ENCODE measurements at places on chromosomes 12 and 14. TPM values are rescaled to one million over a fixed set of nuclear protein-coding genes. Genes with fewer than 3 reads are reported as not detected.

GRCh38 chr12:49033611-49034285 lies 15.2 kb upstream of the PRKAG1 start:
- H3K4me1 ChIP-seq = no peaks in the 10 kb centered on the region
- H3K27ac ChIP-seq = no peak overlapping the region
- no peak for DNase-seq
- no peaks in the 10 kb centered on the region for H3K27me3 ChIP-seq

GRCh38 chr14:31560759-31561154 lies 447 bp upstream of the NUBPL start:
- no peaks in the 10 kb centered on the region for H3K4me1 ChIP-seq
- H3K4me3 ChIP-seq = peak overlapping the region; percentile 90
- peak overlapping the region; percentile 78 for H3K27ac ChIP-seq
- no peaks in the 10 kb centered on the region for H3K27me3 ChIP-seq

- H3K36me3 ChIP-seq = peaks cover 33% of the 10 kb centered on the region
- H3K4me3 ChIP-seq = no peak overlapping the region
- no peak for DNase-seq
- H3K4me1 ChIP-seq = peaks cover 57% of the 10 kb centered on the region
Observed at GRCh38 chr12:109466821-109467220, 10.3 kb downstream of the KCTD10 start.

DNA sequence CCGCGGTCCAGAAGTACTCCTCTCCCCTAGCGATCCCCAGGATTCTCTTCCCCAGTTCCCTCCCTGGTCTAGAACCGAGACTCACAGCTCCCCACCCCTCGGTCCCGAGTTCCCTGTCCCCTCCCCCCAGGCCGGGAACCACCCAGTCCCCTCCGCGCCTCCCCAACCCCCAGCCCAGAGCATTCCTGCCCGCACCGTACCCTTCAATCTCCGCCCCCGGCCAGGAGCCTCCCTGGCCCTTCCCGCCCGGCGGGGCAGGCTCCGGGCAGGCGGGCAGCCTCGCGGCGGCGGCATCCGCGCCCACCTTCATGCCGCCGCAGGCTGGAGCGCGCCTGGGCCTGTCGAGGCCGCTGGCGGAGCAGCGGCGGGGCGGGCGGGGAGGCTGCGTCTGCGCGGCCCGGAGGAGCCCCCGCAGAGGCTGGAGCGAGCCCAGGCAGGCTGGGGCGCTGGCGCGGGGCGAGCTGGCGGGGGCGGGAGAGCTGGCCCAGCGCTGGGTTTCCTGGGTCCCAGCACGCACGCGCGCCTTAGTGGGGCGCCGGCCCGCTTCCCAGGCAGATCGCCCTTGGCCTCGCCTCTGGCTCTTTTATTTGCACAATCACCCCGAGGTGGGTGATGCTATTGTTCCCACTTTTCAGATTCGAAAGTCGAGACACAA lies 22.2 kb upstream of the GPR132 start:
- H3K27ac ChIP-seq = peak overlapping the region; percentile 57
- H3K36me3 ChIP-seq = no peaks in the 10 kb centered on the region
- peaks cover 4% of the 10 kb centered on the region for H3K27me3 ChIP-seq
- H3K4me1 ChIP-seq = peaks cover 39% of the 10 kb centered on the region
- no peak for DNase-seq

DNA sequence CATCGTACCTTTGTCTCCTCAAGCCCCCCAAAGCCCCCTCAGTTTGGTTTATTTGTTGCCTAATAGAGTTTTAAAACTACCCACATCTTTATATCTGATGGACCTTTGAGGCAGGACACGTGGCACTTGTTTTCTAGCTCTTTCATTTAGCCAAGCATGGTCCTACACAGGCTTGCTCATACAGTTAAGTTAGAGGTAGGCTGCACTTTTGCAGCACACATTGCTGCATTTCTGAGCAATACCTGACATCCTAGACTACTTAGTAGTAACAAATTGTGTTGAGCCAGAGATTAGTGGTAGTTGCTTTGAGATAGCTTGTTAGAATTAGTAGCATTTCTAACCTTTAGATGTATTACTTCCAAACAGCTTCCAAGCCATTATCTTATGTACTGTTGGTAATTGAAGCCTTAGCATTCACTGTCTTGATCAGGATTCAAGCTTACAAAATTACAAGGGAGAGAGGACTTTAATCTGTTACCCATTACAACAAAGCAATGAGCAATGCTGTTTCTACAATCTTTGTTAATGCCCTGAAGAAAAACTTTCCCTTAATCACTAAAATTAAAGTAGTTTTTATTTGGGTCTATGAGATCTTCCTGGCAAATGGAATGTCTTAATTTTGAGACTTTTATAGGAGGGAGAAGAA lies 96.6 kb downstream of the WNK1 start:
- H3K36me3 ChIP-seq = peaks cover 10% of the 10 kb centered on the region
- peaks cover 3% of the 10 kb centered on the region for H3K4me1 ChIP-seq
- no peak overlapping the region for H3K4me3 ChIP-seq
- no peak overlapping the region for H3K27ac ChIP-seq

DNA sequence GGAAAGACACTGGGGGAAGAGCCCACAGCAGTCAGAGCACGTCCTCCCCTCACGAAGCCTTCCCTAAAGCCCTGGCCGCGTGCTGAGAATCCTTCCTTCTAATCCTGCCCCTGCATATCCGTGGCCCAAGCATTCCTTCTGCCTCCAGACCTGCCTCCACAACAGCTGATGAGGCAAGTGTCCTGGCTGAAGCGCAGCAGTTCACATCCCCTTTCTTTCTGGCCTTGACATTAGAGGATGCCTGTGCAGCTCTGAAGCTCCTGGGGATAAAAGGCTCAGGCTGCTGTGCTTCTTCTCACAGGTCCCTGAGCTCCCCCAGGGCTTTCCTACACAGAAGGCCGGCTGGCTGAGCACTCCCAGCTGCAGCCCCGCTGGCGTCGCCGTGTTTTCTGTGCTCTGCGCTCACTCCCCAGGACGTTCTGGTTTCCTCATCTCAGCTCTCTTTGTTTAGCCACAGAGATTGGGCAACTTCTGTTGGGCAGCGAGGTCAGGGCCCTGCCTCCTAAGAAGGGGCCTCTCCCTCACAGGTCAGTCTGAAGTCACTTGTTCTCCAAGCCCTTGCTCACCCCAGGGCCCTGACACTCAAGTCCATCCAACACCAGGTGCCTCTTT lies 45.8 kb downstream of the NINJ2 start:
- H3K4me1 ChIP-seq = peaks cover 21% of the 10 kb centered on the region
- H3K27me3 ChIP-seq = no peaks in the 10 kb centered on the region
- H3K4me3 ChIP-seq = no peak overlapping the region
- no peaks in the 10 kb centered on the region for H3K36me3 ChIP-seq

GRCh38 chr12:63889721-63890509 lies 45.4 kb downstream of the SRGAP1 start:
- H3K4me1 ChIP-seq = no peaks in the 10 kb centered on the region
- no peak overlapping the region for H3K4me3 ChIP-seq
- H3K27me3 ChIP-seq = no peaks in the 10 kb centered on the region
- no peak overlapping the region for H3K27ac ChIP-seq
- DNase-seq = no peak

DNA sequence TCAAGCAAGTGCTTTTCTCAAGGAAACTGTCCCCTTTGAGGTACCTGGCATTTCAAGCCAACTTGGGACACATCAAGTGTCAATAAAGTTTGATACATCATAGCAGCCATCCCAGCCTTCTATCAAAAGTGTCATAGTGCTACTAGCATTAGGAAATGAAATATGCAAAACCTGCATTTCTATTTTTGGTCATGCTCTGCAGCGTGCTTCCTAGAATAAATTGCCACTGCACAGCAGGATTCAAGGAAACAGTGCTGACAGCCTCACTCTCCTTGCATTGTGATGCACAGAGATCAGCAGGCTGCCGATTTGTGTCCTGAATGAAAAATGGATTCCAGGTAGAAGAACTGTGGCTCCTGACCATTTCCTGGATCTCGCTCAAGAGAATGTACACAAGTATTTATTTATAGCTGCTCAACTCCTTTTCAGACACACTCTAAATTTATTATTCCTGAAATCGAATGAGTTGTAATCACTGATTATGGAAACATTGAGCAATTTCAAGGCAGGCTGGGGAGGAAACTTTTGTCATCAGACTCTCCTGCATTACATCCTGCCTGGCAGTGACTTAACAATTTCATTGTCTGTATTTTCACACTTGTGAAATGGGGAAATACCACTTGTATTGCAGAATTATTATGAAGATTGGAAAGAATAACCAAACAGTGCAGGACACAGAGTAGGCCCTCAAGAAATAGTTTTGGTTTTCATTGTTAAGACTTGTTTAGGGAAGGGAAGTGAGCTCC lies 120.9 kb downstream of the SLC38A6 start:
- DNase-seq = no peak
- H3K4me1 ChIP-seq = peaks cover 4% of the 10 kb centered on the region
- H3K27ac ChIP-seq = peak overlapping the region; percentile 37
- no peaks in the 10 kb centered on the region for H3K36me3 ChIP-seq
- no peaks in the 10 kb centered on the region for H3K27me3 ChIP-seq

GRCh38 chr12:123264642-123265041 lies 7.0 kb downstream of the CDK2AP1 start:
- H3K4me3 ChIP-seq = no peak overlapping the region
- DNase-seq = peak; percentile 30
- peaks cover 18% of the 10 kb centered on the region for H3K4me1 ChIP-seq
- no peaks in the 10 kb centered on the region for H3K27me3 ChIP-seq

DNA sequence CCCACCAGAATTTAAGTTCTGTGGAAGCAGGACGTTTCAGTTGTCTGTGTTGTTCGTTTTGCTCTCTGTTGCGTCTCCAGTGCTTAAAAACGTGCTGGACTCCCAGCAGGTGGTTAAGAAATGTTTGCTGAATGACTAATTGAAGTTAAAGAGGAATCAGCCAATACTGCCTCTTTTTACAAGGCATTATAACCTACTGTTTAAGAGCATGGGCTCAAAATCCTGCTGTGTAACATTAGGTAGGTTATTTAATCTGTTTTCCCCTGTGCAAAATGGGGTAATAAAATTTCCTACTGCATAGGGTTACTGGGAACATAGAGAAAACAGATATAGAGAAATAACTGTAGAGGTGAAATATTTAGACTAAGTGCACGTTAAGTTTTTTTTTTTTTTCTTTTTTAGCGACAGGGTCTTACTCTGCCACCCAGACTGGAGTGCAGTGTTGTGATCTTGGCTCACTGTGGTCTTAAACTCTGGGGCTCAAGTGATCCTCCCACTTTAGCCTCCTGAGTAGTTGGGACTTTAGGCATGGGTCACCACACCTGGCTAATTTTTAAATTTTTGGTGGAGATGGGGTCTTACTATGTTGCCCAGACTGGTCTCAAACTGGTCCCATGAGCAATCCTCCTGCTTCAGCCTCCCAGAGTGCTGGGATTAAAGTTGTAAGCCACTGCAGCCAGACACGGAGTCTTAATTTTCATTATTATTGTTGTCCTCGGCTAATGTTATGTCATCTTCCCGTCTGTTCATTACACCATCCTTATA lies 139.4 kb upstream of the PRICKLE1 start:
- H3K4me3 ChIP-seq = no peak overlapping the region
- H3K27me3 ChIP-seq = no peaks in the 10 kb centered on the region
- DNase-seq = no peak
- no peaks in the 10 kb centered on the region for H3K36me3 ChIP-seq
- no peaks in the 10 kb centered on the region for H3K4me1 ChIP-seq

GRCh38 chr12:92175961-92176360 lies 30.3 kb upstream of the BTG1 start:
- H3K27ac ChIP-seq = no peak overlapping the region
- no peak overlapping the region for H3K4me3 ChIP-seq
- no peaks in the 10 kb centered on the region for H3K27me3 ChIP-seq
- peaks cover 31% of the 10 kb centered on the region for H3K4me1 ChIP-seq
- no peaks in the 10 kb centered on the region for H3K36me3 ChIP-seq

DNA sequence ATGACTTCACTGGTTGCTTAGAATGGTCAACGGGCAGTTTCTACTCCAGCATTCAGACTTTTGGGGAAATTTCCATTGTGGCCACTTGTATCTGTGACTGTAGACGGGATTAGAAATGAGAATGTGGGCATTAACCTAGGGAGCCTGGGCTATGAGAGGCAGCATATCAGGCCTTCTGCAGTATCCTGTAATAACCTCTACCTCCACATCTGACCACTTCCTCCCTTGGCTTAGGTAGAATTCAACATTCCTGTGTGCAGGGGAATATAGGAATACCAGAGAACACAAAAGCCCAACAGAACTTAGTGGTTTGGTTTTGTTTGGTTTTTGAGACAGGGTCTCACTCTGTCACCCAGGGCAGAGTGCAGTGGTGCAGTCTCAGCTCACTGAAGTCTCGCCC lies 76.4 kb upstream of the HOXC13 start:
- H3K4me1 ChIP-seq = no peaks in the 10 kb centered on the region
- DNase-seq = no peak
- H3K27ac ChIP-seq = no peak overlapping the region
- H3K27me3 ChIP-seq = peaks cover 5% of the 10 kb centered on the region

DNA sequence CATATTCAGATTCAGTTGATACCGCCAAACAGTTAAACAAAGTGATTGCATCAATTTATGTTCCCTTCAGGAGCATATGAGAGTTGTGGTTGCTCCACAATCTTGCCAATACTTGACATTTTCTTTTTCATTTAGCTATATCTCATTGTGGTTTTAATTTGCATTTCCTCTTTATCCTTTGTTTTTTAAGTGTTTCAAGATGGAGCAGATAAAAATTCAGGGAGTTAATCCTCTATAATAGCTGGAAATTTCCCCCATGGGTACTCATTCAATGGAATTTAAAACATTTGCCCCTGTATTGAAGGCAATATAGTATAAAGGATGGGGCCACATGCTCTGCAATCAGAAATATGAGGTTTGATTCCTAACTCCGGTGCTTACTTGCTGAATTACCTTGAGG lies 1.1 kb upstream of the EXD2 start:
- H3K36me3 ChIP-seq = no peaks in the 10 kb centered on the region
- H3K27ac ChIP-seq = no peak overlapping the region
- no peak overlapping the region for H3K4me3 ChIP-seq
- DNase-seq = no peak

DNA sequence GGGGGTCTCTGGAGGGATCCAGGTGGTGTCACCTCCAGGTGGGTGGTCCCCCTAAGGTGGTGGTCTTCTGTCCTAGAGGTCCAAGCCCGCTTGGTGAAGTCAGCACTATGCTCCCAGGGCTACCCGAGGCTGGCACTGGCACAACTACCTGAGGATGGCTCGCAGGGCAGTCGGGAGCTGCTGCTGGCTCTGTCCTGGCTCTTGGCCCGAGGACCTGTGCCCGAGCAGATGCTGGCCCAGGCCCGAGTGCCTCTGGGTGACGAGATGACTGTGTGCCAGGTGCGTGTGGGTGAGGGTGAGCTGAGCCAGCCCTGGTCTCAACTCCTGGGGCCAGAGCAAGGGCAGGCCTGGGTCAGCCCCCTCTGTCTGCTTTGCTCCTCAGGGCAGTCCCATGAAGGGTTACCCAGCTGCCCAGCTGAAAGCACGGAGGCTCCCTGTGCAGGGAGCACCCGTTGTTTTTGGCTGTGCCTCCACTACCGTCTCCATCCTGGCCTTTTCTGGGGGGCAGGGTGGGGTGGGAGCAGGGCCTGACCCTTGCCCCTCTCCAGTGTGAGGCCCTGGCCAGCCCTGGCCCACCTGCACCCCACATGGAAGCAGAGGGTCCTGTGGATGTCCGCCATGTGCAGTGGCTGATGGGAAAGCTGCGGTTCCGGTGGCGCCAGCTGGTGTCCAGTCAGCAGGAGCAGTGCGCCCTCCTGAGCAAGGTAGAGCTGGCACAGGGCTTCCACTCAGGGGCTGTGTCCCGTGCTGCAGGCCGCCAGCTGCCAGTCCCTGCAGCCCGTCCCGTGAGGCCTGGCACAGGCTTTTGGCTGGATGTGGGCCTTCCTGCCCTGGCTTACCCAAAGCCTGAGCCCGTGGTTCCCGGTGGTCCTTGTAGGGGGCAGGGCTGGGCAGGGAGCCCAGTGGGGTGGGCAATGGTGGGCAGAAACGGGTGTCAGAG lies 1.3 kb downstream of the TEDC1 start:
- DNase-seq = no peak
- peaks cover 37% of the 10 kb centered on the region for H3K4me1 ChIP-seq
- H3K27ac ChIP-seq = peak overlapping the region; percentile 92
- H3K27me3 ChIP-seq = no peaks in the 10 kb centered on the region

CDH24 gene
- 1.9 TPM for total RNA-seq

ZC2HC1C gene
- not detected for total RNA-seq

RHEBL1 gene
- 11.6 TPM for total RNA-seq

KRT75 gene
- total RNA-seq = not detected

OR4K1 gene
- total RNA-seq = not detected

Measured in natural killer cell (primary cell).